Stimulated activated CD8-positive, alpha-beta memory T cell treated with anti-CD3 and anti-CD28 coated beads, Interleukin-4, amount 100 ng/mL, for 4 hours (primary cell): ENCODE measurements at places on chromosomes 5 and 9.
A peak's percentile ranks its signal among the peaks of the same experiment; 100 is the strongest.

DNA sequence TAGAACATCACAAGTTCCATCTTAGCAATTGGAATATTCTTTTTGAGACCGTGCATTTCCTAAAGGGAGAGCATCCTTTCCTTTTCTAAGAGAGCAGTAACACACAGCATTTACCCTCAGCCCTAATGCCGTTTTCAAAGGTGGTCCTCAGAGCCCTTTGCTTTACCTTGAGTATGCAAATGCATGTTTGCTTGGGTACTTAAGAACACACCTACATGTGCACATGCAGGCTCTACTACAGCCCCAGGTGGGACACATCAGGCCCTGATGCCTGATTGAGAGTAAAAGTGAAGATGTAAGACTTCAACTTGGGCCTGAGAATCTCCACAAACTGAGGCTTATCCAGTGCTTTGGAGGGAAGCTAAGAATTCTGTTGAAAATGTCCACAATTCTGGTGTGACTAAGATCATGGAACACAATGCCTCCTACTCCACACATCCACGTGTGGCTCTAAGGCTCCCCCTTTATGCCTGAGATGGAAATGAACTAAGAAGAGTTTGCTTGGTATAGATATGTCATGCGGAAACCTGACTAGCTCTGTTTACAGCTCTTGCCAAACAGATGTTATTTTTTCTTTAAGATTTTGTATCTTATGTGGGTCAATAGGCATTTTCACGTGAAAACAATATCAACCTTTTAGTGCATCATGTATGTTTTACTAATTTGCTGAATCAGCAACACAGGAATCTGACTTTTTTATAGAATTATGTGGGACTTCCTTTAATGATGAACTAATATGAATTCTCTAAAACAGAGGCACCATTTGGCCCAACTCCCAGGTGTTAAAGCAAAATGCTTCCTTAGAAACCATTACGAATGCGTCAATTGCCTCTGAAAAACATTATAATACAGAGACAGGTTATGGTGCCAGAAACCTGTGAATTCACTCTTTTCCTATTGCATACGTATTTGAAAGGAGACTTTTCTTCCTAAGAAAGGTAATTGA lies 48.9 kb upstream of the SLC2A8 start:
- no peak for DNase-seq

GRCh38 chr5:21236971-21237427 lies 1249.0 kb upstream of the CDH18 start:
- no peak for DNase-seq

DNA sequence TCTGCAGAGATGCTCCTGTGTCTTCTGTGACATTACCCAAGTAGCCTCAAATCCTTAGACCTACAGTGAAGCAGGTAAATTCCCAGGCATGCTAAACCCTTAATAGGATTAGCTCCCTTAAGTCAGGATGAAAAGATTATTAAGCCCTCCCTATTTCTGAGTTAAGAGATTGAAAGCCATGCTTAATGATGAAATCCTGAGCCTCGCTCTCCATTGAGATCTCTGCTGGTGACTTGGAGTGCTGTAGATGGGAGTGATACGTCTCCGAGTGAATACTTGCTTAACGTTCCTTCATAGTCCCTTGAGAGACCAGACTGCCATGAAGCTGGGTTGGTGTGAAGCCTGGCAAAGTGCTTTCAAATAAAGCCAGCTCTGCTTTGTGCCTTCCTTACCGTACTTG lies 34.2 kb downstream of the AOPEP start:
- DNase-seq = no peak

GRCh38 chr5:53110156-53110555 lies 599 bp upstream of the MOCS2 start:
- no peak for DNase-seq

DNA sequence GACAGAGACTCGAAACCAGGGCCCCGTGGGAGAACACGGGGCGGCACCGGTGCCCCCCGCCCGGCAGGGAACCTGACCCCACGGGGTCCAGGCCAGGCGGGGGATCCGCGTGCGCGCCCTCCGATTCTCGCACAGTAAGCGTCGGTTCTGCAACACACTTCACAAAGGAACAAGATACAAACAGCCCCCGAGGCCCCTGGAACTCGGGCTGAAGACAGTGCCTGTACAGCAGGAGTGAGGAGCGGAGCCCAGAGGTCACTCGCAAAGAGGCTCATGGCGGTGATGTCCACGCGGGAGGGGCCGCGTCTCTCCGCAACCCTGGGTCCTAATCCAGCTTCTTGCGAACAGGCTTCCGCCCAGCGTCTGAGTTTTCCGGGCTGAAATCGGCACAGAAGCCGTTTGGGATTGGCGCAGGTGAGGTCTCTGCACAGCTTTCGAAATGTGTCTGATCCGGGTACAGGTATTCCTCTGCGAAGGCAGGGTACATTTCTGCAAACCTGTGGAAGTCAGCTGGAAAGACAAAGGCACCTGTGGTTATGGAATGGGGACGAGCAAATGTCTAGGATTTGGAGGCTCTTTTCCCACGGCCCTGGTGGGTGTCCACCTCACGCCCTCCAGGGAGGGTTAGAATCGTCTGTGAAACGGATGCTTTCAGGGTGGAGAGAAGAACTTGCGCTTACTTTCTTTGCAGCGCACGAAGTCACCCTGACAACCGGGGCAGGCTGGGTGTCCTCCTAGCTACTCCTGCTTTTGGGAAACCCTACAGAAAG lies 18.3 kb upstream of the SLC6A3 start:
- no peak for DNase-seq

- DNase-seq = no peak
These were observed 497.8 kb downstream of the AGTPBP1 start for GRCh38 chr9:85243977-85244376.

- peak; percentile 45 for DNase-seq
These were observed 85.9 kb downstream of the SETX start for GRCh38 chr9:132268725-132269352.

- no peak for DNase-seq
These were observed 296.7 kb downstream of the ARL15 start for GRCh38 chr5:54013556-54014194.

DNA sequence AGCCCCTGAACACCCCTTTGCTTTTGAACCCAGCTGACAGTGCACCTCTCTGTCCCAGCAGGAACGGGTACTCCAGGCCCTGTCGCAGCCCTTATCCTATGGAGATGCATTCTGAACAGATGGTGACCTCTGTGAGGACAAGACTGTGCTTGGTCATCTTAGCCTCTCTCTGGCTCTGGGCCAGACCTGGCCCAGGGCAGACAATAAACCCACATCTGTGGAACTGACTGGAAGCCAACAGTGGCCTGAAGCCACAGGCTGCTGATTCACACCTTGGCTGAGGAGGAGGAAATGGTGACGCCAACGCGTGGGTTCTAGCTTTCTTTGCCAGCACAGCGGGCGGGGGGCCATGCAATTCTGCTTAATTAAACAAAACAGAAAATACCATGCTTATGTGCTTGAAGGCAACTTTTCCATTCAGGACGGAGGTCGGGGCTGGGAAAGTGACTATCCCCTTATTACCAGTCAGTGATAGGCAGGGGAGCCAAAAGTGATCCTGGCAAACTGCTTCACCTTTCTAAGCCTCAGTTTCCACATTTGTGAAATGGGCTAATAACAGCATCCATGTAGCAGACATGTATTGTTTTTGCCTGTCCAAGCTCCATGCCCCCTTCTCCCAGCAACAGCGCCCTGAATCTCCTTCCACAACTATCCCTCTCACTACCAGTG lies 10.8 kb downstream of the SH3PXD2B start:
- DNase-seq = peak; percentile 7

DNA sequence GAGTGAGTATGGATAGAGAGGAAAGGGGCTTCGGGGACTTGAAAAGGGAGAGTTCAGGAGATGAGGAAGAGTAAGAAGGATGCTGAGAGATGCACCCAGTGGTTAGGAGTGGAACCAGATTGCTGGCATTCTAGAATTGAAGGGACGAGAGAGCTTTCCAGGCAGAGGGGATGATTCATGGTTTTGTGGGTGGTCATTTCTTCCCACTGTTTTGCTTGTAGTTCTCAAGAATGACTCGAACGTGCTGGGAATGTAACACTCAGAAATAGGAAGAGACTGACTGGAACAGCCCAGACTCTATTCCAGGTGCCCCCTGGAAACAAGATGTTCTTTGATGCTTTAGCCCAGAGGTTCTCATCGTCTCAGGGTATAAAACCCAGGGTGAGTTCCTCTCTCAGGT lies 294.2 kb downstream of the ICE1 start:
- no peak for DNase-seq

DNA sequence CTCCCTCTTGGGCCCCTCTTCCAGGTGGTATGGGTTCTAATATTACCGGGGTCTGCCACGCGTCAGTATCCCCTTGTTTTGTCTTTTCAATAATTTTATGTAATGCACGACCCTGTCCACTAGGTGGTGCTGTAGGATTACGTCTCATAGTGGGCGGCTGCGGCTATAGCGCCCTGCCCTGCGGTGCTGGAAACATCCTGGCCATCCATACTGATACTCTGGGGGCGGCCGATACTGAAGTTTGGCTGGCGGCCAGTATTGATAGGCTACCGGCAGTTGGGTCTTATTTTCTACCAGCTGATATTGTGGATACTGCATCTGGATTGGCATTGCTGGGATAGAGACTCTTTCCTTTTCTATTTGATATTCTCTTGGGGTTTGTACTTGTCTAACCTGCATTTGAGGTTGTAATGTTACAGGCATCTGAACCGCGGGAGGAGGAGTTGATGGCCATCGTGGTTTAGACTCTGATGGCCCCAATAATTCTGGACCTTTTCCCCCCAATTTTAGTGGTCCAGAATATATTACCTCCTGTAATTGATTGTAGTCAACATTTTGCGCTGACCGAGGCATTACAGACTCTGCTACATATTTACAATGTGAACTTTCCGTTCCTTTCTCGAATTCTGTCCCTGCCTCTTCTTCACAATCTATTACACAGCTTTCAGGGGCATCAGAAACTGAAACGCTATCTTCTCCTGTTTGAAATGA lies 3.3 kb upstream of the TMEM141 start:
- DNase-seq = peak; percentile 51

- DNase-seq = no peak
These were observed 302.5 kb downstream of the MLLT3 start for GRCh38 chr9:20319641-20320337.

- DNase-seq = no peak
These were observed 10.2 kb downstream of the ABL1 start for GRCh38 chr9:130845254-130845653.

DNA sequence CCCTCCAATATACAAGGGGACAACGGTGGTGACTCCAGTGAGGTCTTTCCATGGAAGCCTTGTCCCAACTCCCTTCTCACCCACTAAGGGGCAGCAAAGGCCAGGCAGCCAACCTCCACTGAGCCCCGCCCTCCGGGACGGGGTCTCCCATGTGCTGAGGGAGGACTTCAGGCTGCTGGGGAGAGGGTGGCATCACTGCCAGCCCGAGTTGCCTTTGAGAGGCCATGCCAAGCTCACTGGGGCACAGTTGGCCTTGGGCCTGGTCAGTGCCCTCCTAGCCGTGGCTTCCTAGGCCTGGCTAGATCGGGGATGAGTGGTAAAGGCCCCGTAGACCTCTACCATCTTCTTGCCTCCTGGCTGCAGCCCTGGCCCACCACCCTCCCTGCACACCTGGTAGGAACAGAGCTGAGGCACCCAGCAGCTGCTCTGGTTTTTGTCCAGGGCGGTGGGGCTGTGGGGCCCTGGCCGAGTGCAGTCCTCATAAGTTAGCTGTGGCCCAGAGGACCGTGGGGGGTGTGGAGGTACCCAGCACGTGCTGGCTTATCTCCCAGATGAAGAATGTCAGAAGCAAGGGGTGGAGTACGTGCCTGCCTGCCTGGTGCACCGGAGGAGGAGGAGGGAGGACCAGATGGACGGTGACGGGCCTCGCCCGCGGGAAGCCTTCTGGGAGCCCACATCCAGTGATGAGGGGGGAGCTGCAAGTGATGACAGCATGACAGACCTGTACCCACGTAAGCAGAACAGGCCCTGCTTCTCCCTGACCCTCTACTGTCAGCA lies 3.2 kb downstream of the SURF2 start:
- no peak for DNase-seq

GRCh38 chr5:152181461-152181860 lies 223.6 kb downstream of the NMUR2 start:
- no peak for DNase-seq

DNA sequence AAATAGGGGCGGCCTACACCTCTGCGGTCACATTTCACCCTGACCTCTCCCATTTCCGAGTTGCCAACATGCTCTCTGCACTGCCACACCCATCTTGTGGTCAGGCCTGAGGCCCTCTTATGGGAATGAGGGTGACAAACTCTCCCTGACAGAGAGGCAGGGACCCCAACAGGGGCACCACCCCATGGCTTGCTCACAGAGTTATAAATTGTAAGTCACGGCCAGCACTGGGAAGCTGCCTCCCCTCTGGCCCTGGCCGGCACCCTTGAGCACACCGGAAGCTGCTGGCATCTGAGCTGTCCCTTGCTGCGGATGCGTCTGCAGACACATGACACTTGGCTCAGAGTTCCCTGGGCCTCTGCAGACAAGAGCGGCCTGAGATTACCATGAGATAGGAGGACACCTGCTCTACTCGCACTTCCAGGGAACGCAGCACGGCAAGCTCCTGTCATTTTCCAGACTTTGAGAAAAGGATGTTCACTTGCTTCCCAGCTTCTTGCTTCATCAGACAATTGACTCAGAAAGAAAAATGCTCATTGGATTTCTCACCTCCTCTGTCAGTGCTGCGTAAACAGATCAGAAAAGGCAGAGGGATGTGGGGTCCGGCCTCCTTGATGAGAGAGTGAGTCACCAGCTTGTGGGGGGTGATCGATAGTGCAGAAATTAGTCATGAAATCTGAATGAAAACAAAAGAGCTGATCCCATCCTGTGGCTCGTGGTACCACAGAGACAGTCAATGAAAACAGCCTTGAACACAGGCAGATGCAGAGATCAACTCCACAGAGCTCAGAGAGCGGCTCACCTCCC lies 269.8 kb downstream of the SYK start:
- DNase-seq = peak; percentile 15

GRCh38 chr9:113570106-113570505 lies 106.6 kb downstream of the RGS3 start:
- no peak for DNase-seq

DNA sequence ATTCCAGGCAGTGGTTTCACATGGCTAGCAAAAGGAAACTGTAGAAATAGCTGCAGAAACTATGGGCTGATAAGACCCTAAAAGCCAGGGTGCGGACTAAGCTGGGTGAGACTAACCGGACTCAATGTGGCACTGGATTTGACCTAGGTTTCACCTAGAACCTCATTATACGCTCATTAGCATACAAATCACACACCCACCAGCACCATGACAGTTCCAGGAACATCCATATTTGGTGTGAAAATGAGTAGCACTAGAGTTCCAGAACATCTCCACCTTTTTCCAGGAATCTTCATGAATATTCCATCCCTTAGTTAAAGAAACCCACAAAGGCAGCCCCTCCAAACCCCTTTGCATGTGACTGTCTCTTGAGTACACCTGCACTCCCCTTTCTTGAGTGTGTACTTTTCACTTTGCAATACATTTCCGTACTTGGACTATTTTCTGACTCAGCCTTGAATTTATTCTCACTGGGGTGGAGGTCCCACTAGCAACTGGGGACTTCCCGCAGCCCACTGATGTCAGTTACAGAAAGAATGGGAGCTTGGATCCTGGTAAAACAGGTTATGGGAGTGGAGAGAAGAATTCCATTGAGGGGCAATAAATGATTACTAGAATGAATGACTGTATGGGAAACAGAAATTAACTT lies 58.0 kb upstream of the SPATA31C2 start:
- DNase-seq = no peak

- DNase-seq = no peak
These were observed 3.5 kb upstream of the TMED9 start for GRCh38 chr5:177588413-177588909.

GRCh38 chr5:7908317-7908716 lies 39.4 kb downstream of the MTRR start:
- DNase-seq = no peak
